T-helper 17 cell (primary cell): ENCODE measurements at places on chromosomes 4 and X. TPM values are rescaled to one million over a fixed set of nuclear protein-coding genes. Genes with fewer than 3 reads are reported as not detected.

GRCh38 chrX:150487369-150488094, 80.9 kb upstream of the MTM1 start:
- DNase-seq = no peak

- no peak for DNase-seq
These were observed 229.7 kb upstream of the DKK2 start for GRCh38 chr4:107265859-107266258.

GRCh38 chrX:24081661-24082154, 27.0 kb downstream of the EIF2S3 start:
- peak; percentile 16 for DNase-seq

DNA sequence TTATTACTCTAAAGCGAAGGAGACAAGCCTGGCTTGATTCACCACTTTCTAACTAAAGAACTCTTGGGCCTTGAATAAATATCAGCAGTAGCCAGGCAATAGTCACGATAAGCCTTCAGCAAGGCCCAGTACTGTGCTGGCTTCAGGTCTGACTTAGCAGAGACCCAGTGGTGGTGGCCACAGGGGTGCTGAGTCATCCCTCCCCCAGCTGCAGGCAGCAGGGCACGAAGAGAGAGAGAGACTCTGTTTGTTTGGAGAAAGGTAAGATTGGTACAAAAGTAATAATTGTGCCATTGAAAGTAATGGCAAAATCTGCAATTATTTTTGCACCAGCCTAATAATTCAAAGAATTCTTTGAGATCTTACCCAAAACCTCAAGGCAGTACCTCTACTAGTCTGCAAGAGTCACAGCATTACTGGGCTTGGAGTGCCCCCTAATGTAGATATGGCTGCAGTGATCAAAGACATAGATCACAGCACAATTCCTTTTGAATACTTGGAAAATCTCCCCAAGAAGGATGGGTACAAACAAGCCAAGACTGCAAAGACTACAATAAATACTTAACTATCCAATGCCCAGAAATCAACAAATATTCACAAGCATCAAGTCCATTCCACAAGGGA, 159.5 kb upstream of the USP38 start:
- no peak for DNase-seq

The SULT1B1 gene
- 6.3 TPM for total RNA-seq
